ENCODE measurements at places on chromosomes 1 and 21. TPM values are rescaled to one million over a fixed set of nuclear protein-coding genes. Genes with fewer than 3 reads are reported as not detected.

The SH2D5 gene
- 44.9 TPM for total RNA-seq

The NAV1 gene
- 20.0 TPM for total RNA-seq

The RRP15 gene
- 7.6 TPM for total RNA-seq

The OR2L13 gene
- not detected for total RNA-seq

The DARS2 gene
- 40.1 TPM for total RNA-seq

The TTC13 gene
- 14.8 TPM for total RNA-seq

The NEXN gene
- total RNA-seq = 3.3 TPM

The SEMA4A gene
- total RNA-seq = 1.8 TPM

The HSD11B1 gene
- total RNA-seq = not detected

The TMEM54 gene
- total RNA-seq = 36.1 TPM

The HORMAD1 gene
- total RNA-seq = not detected

The DNASE2B gene
- total RNA-seq = not detected

GRCh38 chr1:230940848-230941247 is 37.8 kb downstream of the TTC13 start:
- no peak for DNase-seq

DNA sequence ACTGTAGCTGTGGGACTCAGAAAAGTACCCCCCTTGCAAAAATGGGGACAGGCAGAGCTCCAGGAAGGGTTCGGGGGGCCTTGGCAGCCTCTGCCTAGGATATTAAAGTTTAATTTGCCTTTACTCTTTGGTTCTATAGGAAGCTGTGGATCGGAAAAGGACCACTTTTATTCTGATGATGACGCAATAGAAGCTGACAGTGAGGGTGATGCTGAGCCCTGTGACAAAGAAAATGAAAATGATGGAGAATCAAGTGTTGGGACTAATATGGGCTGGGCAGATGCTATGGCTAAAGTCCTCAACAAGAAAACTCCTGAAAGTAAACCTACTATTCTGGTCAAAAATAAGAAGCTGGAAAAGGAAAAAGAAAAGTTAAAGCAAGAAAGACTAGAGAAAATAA is 17.1 kb downstream of the RRP15 start:
- DNase-seq = no peak

DNA sequence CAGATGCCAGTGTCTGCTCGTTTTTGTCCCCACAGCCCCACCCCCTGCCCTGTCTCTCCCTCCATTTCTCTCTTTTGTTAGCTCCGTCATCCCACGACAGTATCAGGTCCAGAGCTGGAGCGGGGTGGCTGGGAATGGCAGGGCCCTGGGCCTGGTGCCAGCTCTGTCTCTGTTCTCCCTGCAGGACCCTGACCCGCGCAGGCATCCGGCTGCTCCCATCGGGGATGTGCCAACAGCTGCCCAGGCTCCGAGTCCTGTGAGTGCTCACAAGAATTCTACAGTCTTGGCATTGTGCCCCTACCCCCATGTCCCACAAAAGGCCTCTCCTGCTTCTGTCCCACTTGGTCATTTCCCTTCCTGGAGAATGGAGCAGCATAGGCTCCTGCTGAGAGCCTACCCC is 37.4 kb downstream of the UBE2T start:
- DNase-seq = peak; percentile 9

GRCh38 chr1:90964444-90965035 is 57.3 kb downstream of the ZNF644 start:
- peak; percentile 81 for DNase-seq

DNA sequence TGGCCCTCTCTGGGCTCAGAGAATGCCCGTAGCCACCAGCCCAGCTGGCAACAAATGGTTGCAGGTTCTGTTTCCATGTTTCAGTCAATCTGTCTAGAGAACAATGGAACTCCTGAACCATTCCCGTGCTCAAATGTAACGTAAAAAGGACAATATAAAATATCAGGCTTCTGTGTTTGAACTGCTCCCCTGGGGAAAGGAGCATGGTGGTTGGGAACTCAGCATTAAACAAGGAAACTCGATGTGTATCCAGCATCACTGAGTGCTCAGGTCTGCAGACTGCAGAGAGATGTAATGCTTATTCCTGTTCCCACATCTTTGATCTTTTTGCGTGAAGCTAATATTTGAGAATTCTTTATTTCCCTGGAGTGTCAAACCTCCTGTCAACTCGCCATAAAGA is 326.5 kb downstream of the KIF26B start:
- DNase-seq = peak; percentile 57

- no peak for DNase-seq
Observed at GRCh38 chr1:151547119-151547899, 7.2 kb downstream of the TUFT1 start.

DNA sequence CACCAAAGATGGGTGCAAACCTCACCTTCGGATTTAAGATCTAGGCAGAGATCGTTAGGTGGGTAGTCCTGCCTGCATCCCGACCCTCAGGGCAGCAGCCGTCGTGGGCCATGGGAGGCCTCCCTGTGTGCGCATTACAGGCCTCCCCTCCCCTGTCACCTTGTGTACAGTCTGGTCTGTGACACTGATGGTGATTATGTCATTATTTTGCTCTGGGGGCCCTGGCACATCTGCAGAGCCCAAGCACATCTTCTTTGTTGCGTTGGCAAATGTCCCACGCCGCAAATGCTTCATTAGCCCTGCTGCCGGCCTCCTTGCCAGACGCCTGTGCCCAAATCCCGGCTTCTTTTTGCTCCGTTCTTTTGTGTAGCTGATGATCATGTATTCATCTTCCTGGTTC is 31.7 kb downstream of the PROX1 start:
- no peak for DNase-seq

- DNase-seq = no peak
Observed at GRCh38 chr1:194067772-194068171, 881.4 kb upstream of the B3GALT2 start.

DNA sequence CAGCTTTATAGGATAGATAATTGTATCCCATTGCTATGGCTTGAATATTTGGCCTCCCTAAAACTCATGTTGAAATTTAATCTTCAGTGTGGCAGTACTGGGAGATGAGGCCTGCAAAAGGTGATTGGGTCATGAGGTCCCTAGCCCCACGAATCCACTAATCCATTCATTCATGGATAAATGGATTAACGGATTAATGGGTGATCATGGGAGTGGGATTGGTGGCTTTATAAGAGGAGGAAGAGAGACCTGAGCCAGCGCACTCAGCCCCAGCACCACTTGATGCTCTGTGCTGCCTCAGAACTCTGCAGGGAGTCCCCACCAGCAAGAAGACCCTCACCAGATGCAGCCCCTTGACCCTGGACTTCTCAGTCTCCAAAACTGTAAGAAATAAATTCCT is 32.0 kb downstream of the S100A6 start:
- no peak for DNase-seq

DNA sequence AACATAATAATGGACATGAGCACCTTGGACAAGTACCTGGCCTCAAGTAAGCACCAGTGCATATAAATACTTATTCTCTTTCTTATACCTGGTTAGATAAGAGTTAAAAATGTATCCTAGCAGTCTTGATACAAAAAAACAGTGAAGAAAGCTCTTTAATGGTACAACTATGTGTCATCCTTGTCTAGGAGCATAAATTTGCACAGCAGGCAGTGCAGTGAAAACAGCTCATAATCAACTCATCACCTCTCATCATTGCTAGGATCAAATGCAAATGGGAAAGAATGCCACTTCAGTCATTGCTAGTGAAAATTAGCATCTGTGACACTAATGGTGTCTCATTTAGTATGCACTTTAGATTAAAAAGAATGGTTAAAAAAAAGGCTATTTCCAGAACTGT is 7.6 kb downstream of the SAMSN1 start:
- DNase-seq = no peak

DNA sequence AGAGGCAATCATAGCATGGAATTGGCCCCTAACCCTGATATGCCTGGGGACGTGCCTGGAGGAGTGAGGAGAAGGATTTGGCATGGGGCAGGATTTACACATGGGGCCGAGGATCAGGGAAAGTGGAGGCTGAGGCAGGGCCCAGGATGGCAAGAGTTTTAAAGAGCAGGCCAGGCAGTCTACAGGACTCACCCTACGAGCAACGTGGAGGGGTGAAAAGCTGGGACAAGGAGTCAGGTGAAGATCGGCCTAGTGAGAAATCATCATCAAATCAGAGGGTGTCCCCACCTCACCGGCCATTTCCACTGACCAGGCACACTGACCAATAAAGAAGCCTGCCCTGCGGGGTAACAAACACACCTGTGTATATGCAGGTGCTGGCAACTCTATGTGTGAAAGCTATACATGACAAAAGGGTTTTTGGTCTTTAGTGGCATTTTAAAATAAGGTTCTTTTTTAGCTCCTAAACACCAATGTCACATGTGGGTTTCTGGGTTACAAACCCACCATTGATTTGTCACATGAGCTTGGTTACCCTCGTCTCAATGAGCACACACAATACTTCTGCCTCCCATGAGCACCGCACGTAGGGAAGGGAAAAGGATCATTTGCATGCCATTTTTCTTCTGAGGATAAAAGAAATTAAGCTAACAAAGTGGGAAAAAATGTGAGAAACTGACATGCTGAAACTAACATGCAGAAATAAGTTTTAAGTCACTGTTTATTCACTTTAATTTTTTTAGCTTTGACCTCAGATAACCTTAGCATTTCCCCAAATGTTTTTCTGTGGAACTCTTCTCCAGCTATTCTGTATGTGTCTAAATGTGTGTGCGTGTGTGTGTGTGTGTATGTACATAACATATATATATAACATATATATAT is 168.1 kb upstream of the EDN2 start:
- DNase-seq = no peak

- DNase-seq = no peak
Observed at GRCh38 chr1:25445993-25446538, 15.4 kb downstream of the MACO1 start.

DNA sequence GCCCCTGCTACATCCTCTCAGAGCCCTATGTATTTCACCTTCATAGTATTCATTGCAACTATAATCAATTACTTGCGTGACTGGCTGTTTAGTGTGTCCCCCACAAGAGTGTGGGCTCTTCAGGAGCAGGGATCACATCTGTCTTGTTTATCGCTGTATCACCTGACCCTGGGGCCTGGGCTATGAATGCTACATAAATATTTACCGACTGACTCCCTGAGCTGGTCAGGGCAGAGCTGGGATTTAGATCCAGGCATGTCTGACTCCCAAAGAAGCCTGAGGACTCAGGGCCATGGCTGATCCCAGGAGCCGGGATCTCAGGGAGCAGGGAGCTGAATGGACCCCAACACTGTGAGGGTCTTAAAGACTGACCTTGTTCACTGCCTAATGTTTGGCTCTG is 49.7 kb downstream of the AHDC1 start:
- DNase-seq = no peak

GRCh38 chr1:101283443-101283842 is 46.6 kb downstream of the S1PR1 start:
- no peak for DNase-seq

Measured in G401 (cell line).